ENCODE measurements at places on chromosomes 16 and 17.

- DNase-seq, result no peak
These were observed 699 bp upstream of the PVALEF start for GRCh38 chr17:81164371-81165245.

DNA sequence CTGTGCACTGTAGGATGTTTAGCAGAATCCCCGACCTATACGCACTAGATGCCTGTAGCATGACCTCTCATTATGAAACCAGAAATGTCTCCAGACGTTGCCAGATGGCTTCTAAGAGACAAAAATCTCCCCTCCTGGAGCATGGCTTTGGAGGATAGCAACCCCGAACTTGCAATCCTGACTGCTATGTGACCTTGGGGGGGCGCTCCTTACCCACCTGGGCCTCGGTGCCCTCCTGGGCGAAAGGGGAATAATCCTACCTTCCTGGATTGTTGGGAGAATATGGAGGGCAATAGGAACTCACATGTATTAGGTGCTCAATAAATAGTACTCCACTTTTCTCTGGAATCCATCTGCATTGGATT lies 8.1 kb downstream of the MRM1 start:
- no peak for DNase-seq

DNA sequence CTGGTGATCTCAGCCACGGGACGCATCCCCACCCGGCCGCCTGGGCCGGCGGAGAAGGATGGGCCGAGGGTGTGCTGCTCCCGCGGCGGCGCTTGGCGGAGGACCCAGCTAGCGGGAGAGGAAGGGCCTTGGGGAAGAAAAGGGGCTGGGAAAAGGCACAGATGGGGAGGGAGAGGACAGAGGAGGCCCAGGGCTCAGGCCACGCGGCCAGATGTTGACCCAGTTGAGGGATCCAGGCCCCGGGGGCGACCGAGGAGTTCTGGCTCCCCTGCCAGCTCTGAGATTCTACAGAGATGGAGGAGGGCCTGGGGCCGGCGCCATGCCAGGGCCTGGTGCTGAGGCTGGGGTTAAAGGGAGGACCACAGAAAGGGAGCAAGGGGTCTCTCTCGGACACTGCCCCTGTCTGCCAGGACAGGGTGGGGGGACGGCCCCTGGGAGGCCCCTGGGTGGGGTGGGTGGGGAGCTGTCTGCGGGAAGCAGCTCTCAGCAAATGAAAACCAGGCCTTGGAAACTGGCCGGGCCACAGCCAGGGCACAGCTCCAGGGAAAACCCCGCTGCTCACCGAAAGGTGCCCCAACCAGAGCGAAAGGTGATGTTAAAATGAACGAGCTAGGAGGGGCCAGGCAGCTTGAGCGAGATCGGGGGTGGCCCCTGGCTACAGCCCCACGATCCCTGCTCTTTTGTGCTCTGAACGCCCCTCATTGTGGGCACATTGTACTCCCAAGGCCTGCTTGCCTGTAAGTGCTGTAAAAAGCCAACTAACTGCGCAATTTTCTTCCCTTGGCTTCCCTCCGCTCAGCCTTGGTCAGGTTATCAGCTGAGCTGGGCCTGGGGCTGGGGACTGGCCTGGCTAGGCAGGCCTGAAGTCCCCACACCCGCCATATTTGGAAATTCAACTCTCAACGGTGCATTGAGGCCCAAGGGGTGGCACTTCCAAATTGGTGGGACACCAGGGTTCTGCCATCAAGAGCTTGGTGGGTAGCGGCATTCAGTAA lies 191.4 kb downstream of the ZNF423 start:
- DNase-seq, result no peak

DNA sequence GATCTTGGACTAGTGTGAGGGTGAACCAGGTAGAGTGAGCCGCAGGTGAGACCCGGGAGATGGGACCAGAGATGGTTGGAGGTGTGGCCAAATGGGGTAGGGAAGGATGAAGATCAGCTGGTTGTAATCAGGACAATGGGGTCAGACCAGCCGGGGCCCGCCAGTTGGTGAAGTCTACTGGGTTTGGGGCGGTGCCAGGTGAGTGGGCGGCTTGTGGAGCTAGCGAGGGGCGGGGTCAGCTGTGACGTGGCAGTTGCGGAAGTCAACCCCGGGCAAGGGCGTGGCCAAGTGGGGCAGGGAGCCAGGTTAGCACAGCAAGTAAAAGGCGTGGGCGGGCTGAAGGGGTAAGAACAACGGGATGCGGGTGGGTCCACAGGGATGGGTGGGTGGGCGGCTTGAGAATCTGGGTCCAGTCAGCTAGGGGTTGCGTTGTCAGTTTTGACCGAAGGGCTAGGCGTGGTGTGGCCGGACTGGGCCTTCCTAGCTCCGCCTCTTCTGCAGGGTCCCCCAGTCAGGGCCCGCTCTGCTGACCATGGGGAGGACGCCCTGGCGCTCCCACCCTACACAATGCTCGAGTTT lies 25.5 kb upstream of the ALKBH5 start:
- DNase-seq, result peak; percentile 92

Measured in stimulated activated naive CD4-positive, alpha-beta T cell (primary cell).